ENCODE measurements at places on chromosomes 5 and 9.

GRCh38 chr5:87002485-87002884, 265.2 kb upstream of the RASA1 start:
- DNase-seq = no peak

DNA sequence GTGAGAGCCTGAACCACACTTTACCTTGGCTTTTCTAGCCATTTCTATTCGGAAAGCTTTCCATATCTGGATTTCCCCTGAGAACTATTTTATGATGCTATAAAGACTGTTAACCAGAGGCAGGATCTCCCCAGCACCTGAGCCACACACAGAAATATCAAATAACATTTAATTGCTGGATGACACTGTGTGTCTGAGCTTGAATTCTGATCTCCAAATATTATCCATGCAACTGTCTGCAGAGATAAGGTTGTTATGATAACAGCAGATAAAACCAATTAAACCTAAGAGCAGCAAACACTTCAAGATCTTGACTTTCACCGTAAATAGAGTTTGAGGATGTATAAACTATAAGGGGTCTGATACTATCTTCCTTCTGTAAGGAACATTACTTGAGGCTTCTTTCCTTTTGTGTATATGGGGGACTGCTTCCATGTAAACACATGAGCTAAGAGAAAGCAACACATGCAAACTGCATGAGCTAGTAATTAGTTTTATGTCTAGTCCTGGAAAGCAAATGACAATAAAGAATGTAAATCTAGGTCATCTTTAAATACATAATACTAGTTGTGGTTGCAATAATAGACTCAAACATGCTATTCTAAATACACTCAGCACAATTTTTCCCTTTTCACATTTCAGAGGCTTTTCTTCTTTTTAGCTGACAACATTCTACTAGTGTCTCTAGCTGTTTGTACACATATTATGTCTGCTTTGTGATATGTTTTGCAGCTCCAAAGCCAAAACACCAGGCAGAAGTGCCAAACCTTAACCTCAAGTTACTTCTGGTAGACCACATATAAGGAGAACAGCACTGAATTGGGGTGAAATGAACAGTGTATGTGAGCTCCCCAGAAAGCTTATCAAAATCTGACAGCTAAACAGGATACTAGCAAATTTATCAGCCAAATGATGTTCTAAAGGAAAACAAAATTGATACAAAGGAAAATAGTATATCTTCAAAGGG, 136.5 kb downstream of the EFNA5 start:
- DNase-seq = no peak

GRCh38 chr9:135296735-135297455, 182.7 kb upstream of the PPP1R26 start:
- DNase-seq = no peak

- peak; percentile 23 for DNase-seq
Measured at GRCh38 chr5:102223542-102224477, 72.3 kb downstream of the SLCO4C1 start.

DNA sequence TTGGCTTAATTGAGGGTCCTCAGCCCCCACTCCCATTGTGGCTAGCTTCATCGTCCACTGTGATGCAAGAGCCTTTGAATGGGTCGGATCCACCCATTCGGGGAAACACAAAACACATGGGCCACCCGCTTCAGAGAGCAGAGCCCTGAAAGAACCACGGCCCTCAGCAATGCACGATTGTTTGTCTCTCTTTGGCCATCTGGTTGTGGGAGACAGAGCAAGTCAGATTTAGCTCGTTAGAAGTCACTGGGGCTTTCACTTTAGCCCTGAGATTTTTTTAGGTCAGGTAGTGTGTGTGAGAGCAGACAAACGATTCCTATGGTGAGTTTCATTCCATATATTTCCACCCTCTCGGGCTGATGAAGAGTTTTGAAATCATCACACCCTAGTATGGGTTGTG, 12.9 kb upstream of the COL15A1 start:
- peak; percentile 64 for DNase-seq

DNA sequence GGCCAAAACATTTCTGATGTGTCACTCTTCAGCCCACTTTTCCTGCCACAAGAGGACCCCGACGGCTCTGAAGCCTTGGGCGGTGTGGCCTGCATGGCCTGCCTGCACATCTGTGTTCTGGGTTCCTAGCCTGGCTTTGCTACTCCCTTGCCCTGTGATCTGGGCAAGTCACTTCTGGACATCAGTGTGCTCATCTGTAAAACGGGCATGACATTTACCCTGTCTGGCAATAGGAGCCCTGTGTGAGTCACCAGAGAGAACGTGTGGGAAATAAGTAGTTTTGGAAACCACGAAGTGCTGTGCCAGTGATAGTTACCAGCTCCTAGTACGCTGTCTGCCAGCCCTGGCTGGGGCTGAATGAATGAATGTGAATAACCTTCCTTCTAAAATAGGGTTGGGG, 90.8 kb downstream of the MACROH2A1 start:
- peak; percentile 68 for DNase-seq

- DNase-seq = no peak
Measured at GRCh38 chr5:109643791-109644350, 45.9 kb upstream of the MAN2A1 start.

DNA sequence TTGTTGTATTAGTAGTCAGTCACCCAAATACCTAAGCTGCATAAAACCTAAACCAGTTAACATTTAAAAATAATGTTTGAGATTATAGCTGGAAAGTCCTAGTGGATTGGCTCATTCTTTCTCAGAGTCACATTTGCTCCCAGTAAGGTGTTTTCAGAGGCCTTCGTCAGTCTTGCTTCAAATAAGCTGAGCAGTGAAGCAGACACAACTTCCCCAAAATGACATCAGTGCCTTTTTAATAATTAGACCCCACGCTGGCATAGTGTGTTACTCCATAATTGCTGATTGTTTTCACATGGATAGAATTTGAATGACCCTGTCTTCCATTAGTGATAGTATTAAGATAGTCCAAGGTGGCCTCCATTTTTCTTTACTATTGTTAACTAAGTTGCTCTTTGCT, 245.8 kb downstream of the PJA2 start:
- no peak for DNase-seq

- DNase-seq = no peak
Measured at GRCh38 chr5:92401-93220, 643 bp downstream of the PLEKHG4B start.

- DNase-seq = no peak
Measured at GRCh38 chr5:78016863-78017529, 240.9 kb upstream of the TBCA start.

- DNase-seq = no peak
Measured at GRCh38 chr5:82586181-82586580, 308.0 kb upstream of the RPS23 start.

GRCh38 chr5:97041239-97041638, 101.2 kb downstream of the LIX1 start:
- DNase-seq = no peak

DNA sequence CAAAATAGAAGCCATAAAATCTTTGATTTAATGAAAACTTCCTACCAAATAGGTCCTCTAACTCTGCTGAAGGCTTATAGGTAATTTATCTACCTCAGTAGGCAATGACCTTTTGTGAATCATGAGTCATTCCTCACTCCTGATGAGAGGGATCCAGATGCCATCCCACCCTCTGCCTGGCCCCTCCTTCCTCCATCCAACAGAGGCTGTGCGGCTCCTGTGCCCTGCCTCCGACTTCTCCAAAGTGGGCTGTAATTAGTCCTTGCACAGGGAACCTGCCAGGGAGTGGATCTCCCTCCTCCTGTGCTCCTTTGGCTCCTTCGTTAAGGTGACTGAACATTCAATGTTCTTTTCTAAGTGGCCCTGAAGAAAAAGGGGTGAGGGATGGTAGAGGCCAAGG, 213.9 kb upstream of the TBCA start:
- DNase-seq = no peak

- DNase-seq = peak; percentile 90
Measured at GRCh38 chr9:88197016-88197415, 58.7 kb upstream of the SPATA31C2 start.

DNA sequence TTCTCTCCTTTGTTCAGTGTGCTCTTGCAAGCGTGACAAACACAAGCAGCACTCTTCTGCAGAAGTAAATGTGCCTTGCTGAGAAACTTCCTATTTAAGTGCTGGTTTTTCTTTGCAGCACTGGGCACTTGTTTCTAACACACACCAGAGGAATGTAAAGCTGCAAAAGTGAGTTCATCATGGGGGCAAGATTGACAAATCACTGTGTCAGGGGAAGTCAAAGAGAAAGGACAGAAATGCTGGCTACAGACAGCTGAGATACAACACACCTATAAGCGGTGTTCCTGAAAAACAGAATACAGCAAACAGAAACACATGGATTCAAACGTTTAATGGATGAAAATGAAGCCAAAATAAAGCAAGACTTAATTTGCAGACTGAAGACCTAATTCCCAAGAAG, 19.6 kb downstream of the ROR2 start:
- no peak for DNase-seq

GRCh38 chr9:127899128-127899943, at the start of gene ST6GALNAC6:
Gene ST6GALNAC6, minus strand, starts transcription at chr9:127899603. Its CDS starts 1,622 bp downstream, at chr9:127897981.
- peak; percentile 74 for DNase-seq

DNA sequence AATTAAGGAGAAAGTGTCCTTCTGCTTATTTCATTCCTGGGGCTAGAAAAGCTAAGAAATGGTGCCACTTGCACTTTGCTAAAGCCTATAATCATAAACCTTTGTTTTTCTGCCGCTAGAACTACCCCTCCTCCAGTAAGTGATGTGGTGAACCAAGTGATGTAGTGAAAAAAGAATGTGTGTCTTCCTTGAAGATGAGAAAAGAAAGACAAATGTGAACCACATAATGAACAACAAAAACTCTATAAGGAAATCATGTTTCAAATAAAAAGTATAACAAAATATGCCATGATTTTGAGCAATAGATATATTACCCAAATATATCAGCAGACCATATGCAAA, 179.0 kb upstream of the SGCD start:
- DNase-seq = peak; percentile 5

DNA sequence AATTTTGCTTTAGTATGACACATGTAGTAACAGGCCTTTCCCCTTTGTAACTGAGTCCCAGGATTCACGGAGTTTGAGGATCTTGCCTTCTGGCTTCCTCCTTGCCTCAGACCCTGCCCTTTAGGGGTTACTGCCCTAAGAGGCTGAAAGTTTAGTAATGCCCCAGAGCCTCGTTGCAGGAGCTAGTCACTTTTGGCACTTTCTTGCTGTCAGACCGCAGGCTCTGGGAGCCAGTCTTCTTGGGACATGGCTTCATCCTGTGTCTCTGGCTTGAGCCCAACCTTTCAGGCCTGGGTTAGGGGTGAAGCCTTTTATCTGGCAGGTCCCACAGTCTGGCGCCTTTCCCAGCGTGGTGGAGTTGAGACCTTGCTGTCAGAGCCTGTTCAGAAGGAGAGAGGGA, 185.6 kb upstream of the DMRT1 start:
- DNase-seq = peak; percentile 37

GRCh38 chr9:109857336-109857735, 77.3 kb downstream of the PALM2AKAP2 start:
- no peak for DNase-seq

DNA sequence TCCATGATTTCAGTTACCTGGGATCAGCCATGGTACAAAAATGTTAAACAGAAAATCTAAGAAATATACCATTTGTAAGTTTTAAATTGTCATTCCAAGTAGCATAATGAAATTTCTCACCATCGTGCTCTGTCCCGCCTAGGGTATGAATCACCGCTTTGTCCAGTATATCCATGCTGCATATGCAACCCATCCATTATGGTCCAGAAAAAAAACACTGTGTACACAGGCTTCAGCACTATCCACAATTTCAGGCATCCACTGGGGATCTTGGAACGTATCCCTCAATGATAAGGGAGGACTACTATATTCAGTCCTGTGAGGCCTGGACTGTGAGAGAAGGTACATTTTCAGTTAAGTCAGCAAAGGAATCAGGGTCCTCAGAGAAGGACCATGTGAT, 37.6 kb upstream of the HNRNPA0 start:
- no peak for DNase-seq

DNA sequence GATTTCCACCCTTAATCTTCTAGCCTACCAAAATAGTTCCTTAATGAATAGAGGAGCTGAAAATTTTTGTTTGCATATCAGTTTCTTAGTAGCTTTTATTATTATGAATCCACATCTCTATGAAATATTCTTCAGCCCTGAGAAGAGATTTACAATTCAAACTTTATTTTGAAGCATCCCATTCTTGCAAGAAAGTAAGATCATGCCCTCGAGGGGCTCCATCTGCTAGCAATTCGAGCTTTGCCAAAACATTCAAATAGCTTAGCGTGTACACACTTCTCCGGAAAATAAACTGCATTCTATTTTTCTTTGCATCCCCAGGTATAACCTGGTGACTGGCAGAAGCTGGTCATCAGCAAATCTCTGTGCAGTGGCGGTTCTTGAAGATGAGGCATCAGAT, 370.7 kb downstream of the MTRR start:
- DNase-seq = no peak

GRCh38 chr5:73899055-73899454, 273.1 kb downstream of the ARHGEF28 start:
- DNase-seq = no peak

GRCh38 chr9:119861842-119862241, 492.6 kb upstream of the BRINP1 start:
- no peak for DNase-seq

- DNase-seq = peak; percentile 59
Measured at GRCh38 chr9:132235894-132236661, 74.2 kb downstream of the NTNG2 start.

GRCh38 chr5:16855485-16855884, 80.6 kb downstream of the MYO10 start:
- DNase-seq = no peak

DNA sequence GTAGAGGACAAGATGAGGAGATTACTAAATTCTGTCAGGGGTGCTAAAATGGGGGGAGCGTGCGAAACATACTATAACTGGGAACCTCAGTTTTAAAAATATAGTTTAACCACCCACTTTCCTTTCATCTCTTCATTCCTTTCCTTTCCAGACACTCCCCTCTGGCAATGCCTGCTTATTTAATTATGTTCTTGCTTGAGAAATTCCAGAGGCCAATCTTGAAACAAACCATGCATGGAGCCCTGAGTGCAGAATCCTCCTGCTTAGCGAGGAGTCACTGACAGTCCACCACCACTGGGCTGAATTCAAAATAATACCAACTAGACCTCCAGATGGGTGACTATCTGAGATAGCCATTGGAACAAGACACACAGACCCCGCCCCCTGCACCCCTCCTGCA, 29.7 kb upstream of the C9orf72 start:
- DNase-seq = peak; percentile 7

DNA sequence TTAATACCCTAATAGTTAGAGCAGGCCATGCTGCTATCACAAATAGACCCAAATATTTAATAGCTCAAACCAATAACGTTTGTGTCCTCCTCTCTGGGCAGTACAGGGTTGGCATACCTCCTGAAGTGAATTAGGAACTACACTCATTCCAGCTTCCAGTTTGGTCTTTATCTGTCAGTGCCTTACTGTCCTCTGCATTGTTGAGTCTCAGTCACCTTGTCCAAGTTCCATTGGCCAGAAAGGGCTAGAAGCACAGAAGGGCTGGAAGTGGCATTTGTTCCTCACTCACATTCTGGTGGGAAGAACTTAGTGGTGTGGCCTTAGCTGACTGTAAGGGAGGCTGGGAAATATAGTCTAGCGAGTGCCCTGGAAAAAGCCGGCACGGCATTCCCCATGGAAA, 11.2 kb downstream of the FXN start:
- no peak for DNase-seq

- DNase-seq = peak; percentile 95
Measured at GRCh38 chr5:109455598-109456096, 45.9 kb upstream of the PJA2 start.

GRCh38 chr9:92887880-92888338, 10.1 kb upstream of the ZNF484 start:
- DNase-seq = no peak

- peak; percentile 66 for DNase-seq
Measured at GRCh38 chr9:117720555-117720954, 16.4 kb downstream of the TLR4 start.

GRCh38 chr5:132456296-132456986, 34.1 kb downstream of the IRF1 start:
- peak; percentile 59 for DNase-seq
